ENCODE measurements at places on chromosomes 12 and 14. TPM values are rescaled to one million over a fixed set of nuclear protein-coding genes. Genes with fewer than 3 reads are reported as not detected.
A peak's percentile ranks its signal among the peaks of the same experiment; 100 is the strongest.

GRCh38 chr14:49594347-49595091, 4.2 kb upstream of the LRR1 start:
- peak; percentile 85 for DNase-seq

- DNase-seq, result peak; percentile 89
Measured at GRCh38 chr14:100019156-100019744, 46.0 kb upstream of the EVL start.

DNA sequence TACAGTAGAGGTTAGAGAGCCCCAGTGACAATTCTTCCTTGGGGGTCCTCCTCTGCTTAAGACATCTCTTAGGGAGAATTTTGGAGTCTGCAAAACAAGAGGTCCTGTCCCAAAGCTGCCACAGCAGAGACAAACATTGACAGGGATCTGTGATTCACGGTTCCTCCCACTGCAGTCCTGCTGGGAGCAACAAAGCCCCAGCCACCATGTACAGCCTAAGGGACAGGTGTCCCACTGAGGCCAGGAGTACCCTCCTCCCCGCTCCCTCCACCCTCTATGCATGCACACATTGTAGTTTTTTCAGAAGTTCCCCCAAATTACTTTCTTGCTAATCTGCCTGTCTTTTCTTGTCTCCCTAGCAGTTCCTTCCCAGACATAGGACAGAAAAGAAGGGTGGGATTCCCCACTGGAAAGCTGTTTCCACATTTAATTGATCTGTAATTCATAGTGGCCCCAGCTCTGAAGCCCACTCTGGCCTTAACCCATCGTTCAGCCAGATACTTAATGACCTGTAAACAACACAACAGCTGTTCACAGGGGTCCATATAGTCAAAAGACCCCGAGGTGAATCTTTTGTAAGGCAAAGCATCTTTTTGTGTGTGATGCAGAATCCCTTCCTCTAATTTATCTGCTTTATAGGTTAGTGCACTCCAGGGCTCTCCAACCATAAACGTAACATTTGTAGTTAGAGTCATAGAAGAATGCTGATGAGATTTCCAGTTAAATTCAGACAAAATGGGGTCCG, 13.9 kb upstream of the PRICKLE1 start:
- no peak for DNase-seq

DNA sequence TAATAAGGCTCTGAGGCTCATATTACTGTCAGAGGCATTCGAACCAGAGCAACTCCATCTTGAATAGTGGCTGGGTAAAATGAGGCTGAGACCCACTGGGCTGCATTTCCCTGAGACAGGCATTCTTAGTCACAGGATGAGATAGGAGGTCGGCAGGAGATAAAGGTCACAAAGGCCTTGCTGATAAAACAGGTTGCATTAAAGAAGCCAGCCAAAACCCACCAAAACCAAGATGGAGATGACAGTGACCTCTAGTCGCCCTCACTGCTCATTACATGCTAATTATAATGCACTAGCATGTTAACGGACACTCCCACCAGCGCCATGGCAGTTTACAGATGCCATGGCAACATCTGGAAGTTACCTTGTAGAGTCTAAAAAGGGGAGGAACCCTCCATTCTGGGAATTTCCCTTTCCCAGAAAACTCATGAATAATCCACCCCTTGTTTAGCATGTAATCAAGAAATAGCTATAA, 18.1 kb upstream of the PRICKLE1 start:
- DNase-seq, result no peak

- DNase-seq, result no peak
Measured at GRCh38 chr14:72478471-72478893, 415.4 kb downstream of the DPF3 start.

- no peak for DNase-seq
Measured at GRCh38 chr12:42946871-42947381, 357.4 kb upstream of the PRICKLE1 start.

DNA sequence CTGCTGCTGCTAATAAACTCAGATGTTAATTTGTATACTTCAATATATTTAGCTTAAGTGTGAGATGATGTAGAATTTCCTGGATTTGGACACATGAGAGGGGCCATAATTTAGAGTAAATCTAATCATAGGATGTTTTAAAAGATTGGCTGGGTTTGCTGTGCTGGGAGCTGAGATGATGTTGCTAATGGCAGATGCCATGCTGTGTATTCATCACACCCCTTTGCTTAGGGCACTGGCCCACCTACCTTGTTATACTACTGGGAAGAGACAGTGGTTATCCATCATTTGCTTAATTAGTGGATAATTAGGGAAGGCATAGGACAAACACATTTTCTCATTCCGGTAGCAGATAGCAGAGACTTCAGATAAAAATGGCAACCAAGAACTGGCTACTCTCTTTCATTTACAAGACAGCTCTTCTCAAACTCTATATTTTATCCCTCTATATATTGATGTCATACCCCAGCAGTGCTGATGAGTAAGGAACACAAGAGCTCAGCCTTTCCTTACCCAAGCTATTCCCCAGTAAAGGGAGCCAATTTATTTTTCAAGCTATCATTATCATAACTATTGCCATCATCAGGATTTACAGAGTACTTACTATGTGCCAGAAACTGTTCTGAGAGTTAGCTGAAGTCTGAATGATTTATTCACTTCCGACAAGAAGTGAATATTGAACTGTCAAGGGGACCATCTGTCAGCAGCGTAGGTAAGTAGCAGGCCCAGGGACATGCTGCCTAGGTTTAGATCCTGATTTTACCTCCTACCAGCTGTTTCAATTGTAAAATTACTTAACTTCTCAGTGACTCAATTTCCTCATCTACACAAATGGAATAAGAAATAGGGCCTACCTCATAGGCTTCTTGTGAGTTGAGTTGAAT, 204.6 kb upstream of the FLRT2 start:
- DNase-seq, result no peak

- no peak for DNase-seq
Measured at GRCh38 chr14:86722612-86723253, 1192.8 kb downstream of the FLRT2 start.

DNA sequence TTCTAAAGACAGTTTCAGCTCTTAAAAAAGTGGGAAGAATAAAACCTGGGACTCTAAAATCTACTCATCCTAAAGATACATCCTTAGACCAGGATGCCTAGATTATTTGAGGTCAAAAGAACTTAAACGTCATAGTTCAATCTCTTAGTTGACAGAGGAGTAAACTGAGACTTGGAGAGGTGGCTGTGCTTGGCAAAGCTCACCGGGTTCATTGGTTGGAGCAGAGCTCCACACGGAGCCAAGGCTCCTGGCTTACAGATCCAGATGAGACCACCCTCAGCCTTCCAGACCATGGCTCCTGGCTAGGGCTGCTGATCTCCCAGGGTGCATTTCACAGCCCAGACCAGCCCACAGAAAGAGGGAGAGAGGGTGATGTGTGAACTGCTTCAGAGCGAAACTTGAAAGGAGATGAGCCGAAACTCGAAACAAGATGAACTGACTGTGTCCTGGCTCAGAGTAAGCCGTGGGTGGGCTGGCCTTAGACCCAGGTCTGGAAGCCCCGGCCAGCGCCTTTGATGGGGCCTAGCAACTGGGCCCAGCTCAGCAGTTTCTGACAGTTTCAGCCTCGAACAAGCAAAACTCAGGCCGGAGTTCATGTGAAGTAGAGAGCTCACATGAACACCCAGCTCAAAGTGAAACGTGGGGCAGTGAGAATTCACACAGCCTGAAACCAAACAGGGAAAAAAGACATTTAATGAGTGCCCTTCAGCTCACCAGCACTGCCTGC, 1044.8 kb downstream of the BCL11B start:
- DNase-seq, result peak; percentile 50

- DNase-seq, result no peak
Measured at GRCh38 chr12:82968631-82969367, 282.1 kb downstream of the TMTC2 start.

DNA sequence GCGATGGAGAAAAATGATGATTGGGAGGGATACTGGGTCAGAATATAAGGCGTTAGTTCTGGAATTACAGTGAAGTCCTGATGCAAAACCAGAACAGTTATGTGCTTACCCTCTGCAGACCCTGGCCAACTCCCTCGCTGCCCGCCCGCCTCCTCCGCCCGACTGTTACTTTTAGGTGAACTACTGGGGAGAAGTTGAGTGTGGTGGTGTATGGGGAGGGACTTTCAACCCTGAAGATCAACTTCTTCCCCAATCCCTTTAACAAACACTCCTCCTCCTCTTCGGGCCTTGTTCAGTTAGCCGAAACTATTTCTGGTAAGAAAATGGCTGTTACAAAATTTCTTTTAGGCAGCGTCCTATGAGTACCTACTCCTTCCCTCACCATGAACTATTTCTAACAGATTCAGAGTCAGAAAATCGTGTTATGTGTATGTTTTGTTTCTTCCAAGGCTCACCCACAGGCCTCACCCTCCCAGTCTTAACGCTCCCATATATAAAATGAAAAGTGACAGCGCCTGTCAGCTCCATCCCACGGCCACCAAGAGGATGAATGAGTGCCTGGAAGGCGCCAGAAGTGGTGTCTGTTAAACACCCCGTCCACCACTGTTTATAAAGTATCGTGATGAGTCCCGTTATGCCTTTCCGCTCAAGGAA, 1.3 kb downstream of the FBXO33 start:
- DNase-seq, result peak; percentile 45

DNA sequence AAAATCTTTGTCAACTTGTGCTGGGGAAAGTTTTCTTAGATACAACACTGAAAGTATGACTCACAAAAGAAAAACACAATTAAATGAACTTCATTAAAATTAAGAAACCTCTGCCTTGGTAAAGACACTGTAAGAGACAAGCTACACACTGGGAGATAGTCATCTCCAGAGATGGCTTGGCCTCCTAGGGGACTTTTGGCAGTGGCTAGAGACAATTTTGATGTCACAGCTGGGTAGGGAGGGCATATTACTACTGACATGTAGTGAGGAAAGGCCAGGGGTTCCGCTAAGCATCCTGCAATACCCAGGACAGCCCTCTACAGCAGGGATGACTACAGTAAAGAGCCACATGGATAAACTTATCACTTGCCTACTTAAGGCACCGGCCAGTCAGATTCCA, 8.7 kb upstream of the RNASE4 start:
- no peak for DNase-seq

DNA sequence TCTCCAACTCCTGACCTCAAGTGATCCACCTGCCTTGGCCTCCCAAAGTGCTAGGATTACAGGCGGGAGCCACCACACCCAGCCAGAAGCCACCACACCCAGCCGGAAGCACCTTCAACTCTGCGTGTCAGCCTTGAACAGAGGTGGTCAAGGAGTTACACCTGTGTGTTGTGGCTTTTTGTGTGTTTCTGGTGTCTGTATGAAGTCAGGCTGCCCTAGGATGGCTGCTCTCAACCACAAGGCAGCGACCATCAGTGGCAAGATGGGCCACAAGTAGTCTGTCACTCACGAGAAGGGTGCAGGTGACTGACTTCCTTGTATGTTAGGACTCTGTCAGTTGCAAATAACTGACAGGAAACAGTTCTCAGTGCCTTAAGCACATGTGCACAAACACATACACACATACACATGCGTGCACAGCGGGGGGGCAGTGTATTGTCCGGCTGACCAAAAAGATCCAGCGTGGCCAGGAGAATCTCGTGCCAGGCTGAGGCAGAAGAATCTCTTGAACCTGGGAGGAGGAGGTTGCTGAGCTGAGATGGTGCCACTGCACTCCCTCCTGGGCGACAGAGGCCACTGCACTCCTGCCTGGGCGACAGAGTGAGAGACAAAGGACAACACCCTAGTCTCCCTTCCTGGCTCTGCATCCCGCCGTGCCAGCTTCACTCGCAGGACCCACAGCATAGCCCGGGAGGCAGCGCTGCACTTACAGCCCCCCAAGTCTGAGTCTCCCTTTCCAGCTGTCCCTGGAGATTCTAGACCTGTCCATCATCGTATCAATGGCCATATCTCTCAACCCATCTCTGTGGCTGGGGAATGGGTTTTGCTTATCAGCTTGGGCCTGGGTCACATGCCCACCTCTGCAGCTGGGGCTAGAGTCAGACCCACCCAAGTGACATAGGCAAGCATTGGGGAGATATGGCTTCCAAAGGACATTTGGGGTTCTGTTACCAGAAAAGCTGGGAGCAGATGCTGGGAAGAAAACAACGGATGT, 13.7 kb downstream of the P2RX4 start:
- no peak for DNase-seq

DNA sequence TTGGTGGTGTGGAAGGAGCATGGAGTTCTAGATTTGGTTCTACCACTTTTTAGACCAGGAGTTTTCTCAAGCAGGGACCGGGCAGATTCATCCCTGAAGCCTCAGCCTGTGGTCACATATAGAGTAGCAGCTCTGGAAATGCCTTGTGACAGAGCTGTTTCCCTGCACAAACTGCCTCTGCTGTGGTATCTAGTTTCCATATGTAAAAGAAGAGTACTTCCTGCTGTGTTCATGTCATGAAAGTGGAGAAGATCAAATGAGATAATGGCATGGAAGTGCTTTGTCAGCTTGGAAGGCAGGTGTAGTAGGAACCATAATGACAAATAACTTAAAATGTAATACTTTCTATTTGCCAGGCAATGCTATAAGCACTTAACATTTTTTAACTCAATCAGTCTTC, 26.1 kb downstream of the OTUB2 start:
- DNase-seq, result no peak

DNA sequence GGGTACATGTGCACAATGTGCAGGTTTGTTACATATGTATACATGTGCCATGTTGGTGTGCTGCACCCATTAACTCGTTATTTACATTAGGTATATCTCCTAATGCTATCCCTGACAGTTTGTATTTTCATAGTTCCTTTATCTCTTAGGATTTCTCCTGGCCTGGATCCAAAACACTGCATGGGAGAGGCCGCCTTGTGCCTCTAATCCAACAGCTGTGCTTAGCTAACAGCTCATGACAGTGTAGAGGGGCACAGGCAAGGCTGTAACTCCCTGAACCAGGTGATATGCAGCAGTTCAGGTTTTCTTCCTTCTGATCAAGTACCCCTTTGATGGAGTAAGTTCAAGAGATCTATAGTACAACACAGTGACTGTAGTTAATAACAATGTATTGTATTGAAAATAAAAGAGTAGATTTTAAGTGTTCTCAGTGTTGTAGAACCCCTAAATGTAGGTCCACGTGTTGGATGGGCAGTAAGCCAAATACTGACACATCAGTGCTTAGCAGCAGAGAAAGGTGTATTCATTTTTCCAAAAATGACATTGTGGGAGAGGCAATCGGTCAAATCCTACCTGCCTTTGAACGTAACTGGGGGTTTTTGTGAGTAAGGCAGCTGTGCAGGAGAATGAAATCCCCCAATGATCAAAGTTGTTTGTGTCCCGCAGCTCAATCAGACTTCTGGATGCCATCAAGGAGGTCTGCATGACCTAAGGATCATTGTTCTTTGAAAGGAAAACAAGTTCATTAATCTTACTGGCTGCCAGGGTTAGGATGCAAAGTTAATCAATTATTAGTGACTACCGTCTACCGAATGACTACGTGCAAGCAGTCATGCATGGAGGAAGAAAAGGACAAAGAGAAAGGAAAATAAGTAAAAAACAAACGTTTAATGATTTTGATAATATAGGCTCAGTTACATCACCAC, 89.3 kb upstream of the FGD4 start:
- peak; percentile 46 for DNase-seq

The RNASE3 gene
- total RNA-seq, result 0.31 TPM

The IL23A gene
- total RNA-seq, result 0.77 TPM

The SLC5A8 gene
- 3.8 TPM for total RNA-seq

The INHBE gene
- total RNA-seq, result 0.12 TPM

The ARHGAP9 gene
- 14.7 TPM for total RNA-seq

The CLEC2A gene
- total RNA-seq, result not detected

The PRICKLE1 gene
- total RNA-seq, result 12.7 TPM
